Stimulated activated CD8-positive, alpha-beta memory T cell treated with anti-CD3 and anti-CD28 coated beads, Interleukin-4, amount 100 ng/mL, for 48 hours (primary cell): ENCODE measurements at places on chromosomes 4 and X.

DNA sequence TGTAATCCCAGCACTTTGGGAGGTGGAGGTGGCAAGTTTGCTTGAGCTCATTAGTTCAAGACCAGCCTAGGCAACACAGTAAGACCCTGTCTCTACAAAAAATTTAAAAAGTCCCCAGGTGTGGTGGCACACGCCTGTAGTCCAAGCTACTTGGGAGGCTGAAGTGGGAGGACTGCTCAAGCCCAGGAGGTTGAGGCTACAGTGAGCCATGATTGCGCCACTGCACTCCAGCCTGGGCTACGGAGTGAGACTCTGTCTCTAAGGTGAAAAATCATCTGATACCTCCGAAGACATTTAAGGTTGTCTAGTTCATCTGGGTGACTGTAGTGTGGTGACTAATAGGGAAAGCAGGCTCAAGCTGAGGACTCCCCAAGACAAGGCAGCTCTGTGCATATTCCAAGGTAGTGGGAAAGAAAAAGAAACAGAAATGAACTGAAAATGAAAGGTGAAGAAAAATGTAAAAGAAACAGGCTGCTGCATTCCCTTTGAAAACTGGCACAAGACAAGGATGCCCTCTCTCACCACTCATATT is 23.3 kb downstream of the FRYL start:
- no peak for DNase-seq

DNA sequence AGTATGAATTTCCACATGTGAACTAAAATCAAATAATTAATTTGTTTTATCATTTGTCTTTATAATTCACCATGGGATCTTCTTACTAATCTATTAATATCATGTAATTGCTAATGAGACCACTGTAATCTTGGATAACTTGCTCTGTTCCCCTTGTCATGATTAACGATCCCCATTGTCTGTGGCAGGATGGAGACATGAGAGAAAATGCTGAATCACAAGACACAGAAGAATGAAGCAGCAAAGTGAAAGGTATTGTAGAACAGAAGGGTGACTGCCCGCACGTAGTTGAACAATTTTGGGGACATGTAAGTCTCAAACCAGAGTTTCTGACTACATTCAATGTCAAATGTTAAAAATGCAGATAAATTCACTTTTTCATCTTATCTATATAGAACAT is 135.2 kb downstream of the EPHA5 start:
- no peak for DNase-seq

DNA sequence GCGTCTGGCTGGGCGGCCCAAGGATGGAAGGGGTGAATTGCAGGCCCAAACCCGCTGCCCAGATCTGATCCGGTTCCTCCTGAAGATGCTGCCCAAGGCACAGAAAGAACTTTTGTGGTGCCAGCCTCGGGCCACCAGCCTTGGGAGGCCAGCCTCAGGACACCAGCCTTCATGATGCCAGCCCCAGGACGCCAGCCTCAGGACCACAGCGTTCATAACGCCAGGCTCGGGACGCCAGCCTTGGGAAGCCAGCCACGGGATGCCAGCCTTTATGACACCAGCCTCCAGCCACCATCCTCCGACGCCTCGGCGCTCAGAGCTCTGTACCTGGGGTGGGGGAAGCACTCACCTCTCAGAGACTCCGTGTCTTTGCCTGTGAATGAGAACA is 107.8 kb downstream of the ADRA2C start:
- no peak for DNase-seq

DNA sequence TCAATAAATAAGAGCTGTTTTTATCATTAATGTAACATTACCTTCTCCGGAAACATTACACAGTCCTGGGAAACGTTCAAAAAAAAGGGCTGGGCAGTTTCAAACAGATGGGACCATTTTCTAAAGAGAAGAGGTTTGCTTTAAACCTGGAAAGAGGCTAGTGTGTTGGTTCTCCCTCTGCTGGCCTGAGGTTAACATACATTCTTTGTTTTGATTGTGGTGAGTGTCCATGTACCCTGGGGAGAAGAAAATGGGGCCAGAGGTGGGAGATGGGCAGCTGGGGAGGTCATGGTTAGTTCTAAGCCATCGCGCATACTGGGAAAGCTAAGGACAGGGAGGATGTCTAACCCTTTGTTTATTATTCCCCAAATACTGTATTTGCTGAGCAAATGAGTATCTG is 194.7 kb downstream of the CPEB2 start:
- no peak for DNase-seq

- DNase-seq = no peak
Measured at GRCh38 chrX:123899701-123900100, 39.8 kb downstream of the XIAP start.

GRCh38 chr4:105845559-105845958 is 49.7 kb upstream of the NPNT start:
- DNase-seq = no peak

GRCh38 chrX:16005917-16006316 is 117.4 kb upstream of the GRPR start:
- DNase-seq = no peak
